ENCODE measurements at places on chromosomes 13 and 19.

DNA sequence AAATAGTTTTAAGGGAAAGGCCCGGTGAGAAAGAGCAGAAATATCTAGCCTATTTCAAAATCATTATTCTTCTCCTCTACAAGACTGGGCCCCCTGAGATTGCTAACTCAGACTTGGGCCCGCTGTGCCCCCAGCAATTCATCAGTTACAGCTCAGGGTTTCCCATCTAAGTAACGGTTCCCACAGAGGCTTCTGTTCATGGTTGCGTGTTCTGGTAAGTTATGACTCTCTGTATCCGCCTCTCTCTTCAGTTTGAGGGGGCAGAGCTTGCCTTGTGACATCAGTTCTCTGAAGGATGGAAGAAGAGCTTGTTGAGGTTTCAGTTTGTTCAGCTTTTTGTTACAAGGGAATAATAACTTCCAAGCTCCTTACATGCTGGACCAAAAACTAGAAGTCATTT, 11.6 kb downstream of the ZNF57 start:
- no peak for DNase-seq

DNA sequence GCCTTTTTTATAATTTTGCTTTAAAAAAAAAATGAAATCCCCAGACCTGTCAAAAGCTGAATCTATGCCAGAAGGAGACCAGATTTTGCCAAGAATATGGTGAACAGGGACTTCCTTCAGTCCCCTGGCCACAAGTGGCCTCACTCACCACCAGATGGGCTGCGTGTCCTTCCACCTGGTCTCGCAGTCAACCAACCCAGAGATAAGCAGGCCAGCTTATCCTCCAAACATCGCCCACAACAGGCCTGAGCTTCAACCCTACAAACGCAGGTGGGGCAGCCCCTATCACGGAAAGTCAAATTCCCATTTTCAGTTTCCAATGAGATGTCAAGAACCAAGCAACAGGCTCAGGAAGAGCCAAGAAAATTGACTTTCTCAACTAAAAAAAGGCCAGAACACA, 30.5 kb downstream of the STK24 start:
- DNase-seq = no peak

DNA sequence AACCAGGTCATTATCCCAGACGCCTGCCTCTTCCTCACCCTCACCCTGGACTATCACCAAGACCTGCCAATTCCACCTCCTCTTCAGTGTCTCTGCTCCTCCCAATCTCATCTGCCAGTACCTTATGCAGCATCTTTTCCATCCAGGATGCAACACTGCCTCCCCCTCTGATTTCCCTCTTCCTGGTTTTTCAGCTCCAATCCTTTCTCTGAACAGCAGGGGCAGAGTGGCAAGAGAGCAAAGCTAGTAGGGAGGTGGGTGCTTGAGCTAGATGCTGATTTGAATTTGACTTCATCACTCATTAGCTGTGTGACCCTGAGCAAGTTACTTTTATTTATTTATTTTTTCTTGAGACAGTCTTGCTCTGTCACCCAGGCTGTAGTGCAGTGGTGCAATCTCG, 25.6 kb upstream of the CABP5 start:
- DNase-seq = no peak

GRCh38 chr13:111516712-111517640, 196.5 kb downstream of the TEX29 start:
- no peak for DNase-seq

DNA sequence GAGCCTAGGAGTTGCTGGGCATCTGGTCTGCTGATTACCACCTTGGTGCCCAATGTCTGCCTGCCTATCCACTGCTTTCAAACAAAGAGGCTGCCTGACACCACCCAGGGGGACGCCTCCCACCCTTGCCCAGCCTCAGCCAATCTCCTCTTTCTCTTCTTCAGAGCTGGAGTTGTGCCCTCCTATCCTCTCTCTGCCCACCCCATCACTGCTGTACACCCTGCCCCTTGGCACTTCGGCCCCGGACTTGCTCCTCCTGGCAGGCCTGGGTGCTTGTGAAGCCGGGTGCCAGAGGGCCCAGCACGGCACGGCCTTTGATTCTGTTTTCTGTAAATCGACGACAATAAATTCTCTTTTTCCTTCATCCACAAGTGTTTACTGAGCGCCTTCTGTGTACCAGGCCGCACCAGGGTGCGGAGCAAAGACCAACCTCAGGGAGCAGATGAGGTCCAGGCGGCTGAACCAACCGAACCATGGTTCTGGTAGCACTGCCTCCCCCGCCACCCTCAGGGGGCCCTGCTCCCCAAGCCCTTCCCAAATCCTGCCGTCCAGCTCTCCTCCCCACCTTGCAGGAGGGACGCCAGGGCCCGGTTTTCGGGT, 5.0 kb downstream of the RNF225 start:
- DNase-seq = no peak

- DNase-seq = no peak
These were observed 2898.1 kb downstream of the PCDH9 start for GRCh38 chr13:64332048-64332447.

GRCh38 chr13:43737392-43737923, 49.3 kb downstream of the ENOX1 start:
- DNase-seq = no peak

DNA sequence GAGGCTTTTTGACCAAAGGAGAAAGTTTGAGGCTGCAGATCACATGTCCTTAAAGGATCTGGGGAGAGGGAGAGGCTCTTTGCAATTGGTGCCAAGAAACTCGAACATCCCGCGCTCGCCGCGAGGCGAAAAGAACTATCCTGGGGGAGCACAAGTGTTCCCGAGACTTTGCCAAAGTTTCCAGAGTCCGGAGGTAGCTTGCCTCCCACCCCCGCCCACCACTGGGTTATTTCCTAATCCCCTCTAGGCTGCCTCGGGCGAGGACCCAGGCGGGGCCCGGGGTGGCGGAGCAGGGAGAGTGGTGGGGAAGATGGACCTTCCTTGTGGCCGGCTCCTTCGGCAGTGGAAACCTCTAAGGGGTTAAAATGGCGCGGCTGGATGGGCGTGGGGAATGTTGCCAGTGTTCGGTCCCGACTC, 114.5 kb downstream of the KCNRG start:
- DNase-seq = no peak

- no peak for DNase-seq
These were observed 54.8 kb upstream of the TEX29 start for GRCh38 chr13:111265701-111266035.

- DNase-seq = peak; percentile 43
These were observed at the start of gene FSD1 for GRCh38 chr19:4304538-4305256. TSS of gene FSD1 (plus strand) at chr19:4304598. CDS start at chr19:4304747, 149 bp downstream.

DNA sequence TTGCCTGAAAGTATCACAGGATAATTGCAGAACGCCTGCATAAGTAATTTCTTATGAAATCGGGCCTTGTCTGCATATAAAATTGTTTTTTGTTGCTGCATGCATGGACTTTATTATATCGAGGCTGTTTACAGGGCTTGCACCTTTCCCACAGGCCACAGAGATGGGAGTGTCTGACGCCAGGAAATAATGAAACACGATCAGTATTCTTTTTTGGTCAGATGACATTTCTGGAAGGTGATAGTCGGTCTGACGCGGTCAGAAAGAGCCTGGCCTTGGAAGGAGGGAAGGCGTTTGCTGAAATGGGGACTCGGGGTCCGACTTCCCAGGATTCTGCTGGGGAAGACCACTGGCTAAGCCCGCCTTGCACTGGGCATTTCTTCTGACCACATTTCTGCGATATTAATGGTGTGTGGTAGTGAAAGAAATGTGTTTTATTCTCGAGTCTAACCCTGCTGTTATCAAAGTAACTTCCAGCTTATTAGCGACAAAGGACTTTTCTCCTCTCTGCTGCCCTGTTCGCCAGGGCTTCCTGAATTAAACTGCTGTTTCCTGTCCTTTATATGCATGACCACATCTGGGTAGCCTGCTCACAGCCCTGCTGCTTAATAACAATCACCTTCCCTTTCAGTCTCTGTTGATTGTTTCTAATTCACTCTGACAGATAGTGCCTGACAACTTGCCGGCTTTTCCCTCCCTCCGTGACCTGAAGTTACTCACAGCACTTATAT, 11.6 kb upstream of the ZNF536 start:
- DNase-seq = no peak

DNA sequence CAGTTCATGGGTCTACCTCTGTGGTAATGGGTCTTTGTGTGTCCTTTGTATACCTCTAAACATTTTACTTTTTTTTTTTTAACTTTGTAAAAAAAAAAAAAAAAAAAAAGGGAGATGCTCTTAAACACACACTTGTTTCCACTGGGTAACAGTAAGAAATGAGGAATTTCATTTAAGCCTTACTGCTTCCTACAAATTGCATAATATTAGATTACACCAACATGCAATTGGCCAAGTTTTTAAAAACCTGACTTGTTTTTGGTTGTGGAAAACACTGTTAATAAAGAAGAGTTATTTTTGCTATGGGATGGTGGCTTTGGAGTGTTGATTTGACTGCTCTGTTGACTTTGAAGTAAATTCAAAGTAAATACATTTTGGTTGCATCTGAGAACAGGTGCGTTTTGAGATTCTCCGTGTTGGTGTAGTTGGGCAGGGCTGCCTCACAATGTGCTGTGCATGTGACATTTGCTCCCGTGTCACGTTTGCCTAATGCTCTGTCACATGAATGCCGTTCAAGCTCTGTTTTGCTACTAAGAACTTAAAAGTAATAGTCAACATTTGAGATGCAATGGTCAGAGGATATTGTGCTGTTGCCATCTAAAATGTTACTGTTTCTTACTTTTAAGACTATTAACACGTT, 202.4 kb downstream of the LMO7 start:
- no peak for DNase-seq

GRCh38 chr13:43326100-43326499, 302.7 kb downstream of the DNAJC15 start:
- no peak for DNase-seq

- DNase-seq = peak; percentile 68
These were observed 6.3 kb upstream of the ZNF69 start for GRCh38 chr19:11881151-11881800.

- no peak for DNase-seq
These were observed 793.0 kb downstream of the OLFM4 start for GRCh38 chr13:53821632-53822031.

DNA sequence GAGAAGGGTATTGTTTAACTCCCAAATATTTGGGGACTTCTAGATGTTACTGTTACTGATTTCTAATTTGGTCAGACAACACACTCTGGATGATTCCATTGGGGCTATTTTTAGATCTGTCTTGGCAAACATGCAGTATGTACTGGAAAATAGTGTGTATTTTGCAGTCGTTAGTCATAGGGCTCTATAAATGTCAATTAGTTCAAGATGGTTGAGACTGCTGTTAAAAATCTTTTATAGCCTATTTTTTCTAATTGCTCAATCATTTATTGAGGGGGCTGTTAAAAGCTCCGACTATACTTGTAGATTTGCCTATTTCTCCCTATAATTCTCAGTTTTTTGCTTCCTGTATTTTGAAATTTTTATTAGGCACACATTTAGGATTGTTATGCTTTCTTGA, 31.4 kb downstream of the PPP5C start:
- DNase-seq = no peak

DNA sequence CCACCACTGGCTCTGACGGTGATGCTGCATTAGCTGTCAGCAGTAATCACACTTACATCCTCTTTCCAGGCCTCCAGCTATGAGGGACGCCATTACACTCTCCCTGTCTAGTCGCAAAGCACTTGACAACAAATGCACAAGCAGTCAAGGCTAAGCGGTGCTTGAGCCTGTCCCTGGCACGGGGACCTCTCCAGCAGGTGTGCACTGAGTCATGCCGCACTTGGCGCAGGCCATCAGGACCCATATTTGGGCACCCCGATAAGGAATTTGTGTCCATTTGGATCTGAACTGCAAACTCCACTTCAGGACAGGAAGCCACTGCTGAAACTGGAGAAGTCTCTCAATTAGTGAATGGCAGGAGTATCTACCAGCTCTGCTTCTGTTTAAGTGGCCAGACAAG, 301.9 kb upstream of the OBI1 start:
- DNase-seq = no peak

DNA sequence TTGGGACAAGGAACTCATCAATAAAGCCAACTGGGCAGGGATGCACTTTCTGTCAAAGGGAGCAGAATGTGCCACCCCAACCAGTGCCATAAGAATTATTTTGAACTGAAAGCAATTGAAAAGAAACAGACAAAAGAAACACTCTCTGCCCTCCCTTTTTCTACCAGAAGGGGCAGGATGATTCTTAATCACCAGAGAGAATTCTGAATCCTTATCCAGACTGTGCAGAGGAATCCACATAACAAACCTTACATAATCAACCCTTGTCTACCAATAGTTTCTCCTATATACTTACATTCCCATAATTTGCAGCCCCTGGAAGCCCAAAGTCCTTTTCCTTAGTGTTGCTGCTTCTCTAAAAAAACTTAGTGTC, 520.7 kb upstream of the NBEA start:
- DNase-seq = no peak

GRCh38 chr13:26476111-26476781, 81.2 kb upstream of the WASF3 start:
- no peak for DNase-seq

DNA sequence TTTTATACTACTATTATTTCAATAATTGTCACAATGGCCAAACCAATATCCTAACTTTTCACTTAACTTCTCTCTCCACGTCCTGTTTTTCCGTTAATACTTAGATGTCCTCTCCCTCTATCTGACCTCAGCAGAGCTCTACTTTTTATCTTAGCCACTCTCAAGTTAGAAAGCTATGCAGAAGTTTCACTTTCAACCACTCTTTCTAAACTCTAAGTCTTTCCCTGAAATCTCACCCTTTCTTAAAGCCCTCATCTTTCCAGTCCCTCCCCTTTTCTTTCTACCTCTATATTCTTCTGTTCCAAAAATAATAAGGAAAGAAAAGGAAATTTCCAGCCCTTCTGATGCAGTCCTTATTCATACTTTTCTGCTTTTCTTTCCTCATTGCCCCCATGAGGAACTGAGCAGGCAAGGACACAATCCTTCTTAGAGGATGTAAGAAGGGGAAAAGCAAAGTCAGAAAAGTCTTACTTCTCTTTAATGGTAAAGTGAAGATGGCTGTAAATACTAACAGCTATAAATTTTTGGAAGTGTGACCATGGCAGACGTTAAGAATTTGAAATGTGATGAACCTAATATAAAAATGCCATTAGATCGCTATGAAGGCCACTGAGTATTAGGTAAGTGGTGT, 23.0 kb downstream of the FAM216B start:
- DNase-seq = no peak

GRCh38 chr13:80924596-80924995, 583.7 kb upstream of the SPRY2 start:
- DNase-seq = no peak

GRCh38 chr13:104253063-104253680, 1187.0 kb upstream of the SLC10A2 start:
- no peak for DNase-seq

DNA sequence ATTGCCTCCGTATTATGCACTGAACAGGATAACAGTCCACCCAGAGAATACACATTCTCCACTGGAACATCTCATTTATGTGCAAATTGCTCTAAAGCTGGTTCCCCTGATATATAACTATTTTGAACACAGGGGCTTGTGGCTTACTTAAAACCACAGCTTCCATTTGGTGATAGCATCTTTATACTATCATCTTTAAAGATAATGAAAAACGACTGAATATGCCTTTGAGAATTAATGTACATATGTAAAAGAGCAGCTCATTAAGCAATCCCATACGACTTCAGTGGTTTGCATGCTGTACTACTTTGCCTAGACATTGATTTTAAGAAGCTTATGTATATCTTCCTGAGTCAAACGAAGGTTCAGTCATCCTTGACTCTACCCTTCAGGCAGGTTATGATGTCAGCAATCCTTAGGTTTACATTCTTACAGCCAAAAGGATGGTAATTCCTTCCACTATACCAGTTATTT, 40.8 kb downstream of the BRD4 start:
- no peak for DNase-seq
